ENCODE measurements at places on chromosomes 5 and 9.

GRCh38 chr5:44708602-44709001 is 100.1 kb upstream of the MRPS30 start:
- DNase-seq: no peak

- DNase-seq: no peak
These were observed 48.8 kb upstream of the PLPP1 start for GRCh38 chr5:55583578-55583977.

DNA sequence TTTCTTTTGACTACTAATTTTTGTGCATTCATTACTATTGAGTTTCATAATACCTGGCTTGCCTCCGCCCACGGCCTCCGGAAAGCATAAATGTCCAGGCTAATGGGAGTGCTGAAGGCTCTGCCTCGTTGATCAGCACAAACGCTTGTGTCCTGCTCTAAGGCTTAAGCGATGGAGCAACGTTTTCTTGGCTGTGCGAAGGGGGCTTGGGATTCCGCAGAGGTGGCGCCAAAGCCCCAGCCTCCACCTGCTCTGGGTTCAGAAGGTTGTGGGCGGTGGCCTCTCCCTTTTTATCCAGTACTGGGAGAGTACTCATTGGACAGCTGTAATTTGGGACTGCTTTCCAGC is 19.7 kb downstream of the ANXA2R start:
- DNase-seq: no peak

DNA sequence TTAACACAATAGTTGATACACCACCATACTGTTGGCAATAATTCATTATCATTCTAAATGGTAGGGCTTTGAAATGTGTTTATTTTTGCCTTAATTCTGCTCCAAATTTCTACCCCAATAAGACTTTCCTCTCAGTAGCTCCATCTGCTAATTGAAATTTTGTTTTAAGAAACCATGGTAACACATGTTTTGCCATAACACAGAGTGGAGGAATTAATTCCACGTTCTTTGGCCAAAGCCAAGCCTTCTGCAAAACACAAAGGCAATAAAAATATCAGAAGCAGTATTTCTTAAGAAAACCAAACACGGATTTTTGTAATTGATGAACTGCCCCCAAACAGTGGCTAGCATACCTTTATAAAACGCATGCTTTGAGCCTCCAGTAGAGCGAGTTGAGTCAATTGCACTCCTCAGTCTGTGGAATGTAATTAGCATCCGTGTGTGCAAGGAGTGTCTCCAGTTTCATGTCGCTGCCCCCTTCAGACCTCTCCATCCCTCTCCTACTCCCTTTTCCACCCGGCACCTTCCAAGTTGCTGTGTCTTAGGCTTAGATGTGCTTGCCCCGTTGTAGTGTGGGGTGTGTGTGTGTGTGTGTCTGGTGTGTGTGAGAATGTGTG is 58.2 kb upstream of the CKS2 start:
- DNase-seq: no peak

DNA sequence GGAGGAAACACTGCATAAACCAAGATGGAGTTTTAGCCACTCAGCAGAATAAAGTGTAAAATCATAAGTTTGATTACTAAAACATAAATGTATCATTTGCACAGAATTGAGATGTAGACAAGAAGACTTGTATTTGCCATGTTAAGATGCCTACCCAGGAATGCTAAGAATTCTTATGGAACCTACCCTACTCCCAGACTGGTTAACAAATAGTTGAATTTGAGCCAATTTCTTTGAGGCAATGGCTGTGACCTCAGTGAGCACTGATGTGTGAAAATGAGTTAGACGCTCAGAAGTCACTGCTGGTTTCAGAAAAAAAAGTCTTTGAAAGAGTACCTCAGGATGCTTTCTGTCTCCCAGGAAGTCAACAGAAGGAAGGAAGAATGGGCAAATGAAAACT is 95.6 kb downstream of the ESM1 start:
- no peak for DNase-seq

GRCh38 chr5:180718810-180719453 is 20.9 kb downstream of the OR2Y1 start:
- DNase-seq: peak; percentile 31

DNA sequence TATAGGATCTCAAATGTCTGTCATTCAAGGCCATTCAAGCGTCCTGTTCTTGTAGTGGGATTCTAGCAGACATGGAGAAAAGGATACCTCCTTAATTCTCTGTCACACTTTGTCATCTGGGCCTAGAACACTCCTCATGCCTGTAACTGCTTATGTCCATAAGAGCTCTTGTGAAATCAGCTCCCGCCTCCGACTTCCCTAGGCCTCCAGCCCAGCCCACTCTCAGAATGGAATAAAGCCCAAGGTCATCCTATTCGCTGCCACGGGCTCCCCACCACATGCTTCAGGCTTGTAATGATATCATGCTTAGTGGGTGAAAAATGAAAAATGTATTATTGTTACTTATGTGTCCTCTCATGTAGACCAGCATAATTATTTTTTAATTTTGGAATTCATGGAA is 632.5 kb downstream of the ISL1 start:
- DNase-seq: no peak

DNA sequence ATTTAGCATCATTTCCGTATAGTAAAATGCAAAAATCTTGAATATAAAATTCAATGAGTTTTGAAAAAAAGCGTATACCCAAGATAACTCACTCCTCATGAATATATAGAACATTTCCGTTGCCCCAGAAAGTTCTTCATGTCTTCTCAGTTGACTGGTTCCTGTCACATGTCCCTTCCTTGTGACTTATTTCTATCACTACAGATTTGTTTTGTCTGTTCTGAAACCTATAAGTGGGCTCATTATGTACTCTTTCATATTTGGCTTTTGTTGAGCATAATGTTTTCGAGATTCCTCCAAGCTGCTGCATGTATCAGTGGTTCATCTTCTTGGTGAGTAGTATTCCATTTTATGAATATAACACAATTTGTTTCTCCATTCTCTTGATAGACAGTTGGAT is 11.0 kb upstream of the HACD4 start:
- no peak for DNase-seq

DNA sequence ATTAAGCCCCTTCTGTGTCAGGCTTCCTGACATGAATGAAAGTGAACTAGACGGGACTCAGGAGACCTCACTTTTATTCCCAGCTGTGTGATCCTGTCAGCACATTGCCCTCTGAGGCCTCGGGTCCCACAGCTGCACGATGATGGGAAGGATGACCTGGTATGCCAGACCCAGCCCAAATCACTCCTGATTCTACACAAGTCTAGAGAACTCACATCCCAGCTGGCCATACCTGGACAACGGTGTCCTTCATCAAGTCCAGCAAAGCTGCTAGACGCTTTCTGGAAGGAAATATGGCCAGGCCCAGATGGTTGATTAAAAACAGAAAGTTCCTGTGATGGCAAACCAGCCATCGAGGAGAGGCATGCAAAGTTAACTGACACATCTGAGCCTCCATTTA is 118.0 kb upstream of the FSTL4 start:
- DNase-seq: no peak

DNA sequence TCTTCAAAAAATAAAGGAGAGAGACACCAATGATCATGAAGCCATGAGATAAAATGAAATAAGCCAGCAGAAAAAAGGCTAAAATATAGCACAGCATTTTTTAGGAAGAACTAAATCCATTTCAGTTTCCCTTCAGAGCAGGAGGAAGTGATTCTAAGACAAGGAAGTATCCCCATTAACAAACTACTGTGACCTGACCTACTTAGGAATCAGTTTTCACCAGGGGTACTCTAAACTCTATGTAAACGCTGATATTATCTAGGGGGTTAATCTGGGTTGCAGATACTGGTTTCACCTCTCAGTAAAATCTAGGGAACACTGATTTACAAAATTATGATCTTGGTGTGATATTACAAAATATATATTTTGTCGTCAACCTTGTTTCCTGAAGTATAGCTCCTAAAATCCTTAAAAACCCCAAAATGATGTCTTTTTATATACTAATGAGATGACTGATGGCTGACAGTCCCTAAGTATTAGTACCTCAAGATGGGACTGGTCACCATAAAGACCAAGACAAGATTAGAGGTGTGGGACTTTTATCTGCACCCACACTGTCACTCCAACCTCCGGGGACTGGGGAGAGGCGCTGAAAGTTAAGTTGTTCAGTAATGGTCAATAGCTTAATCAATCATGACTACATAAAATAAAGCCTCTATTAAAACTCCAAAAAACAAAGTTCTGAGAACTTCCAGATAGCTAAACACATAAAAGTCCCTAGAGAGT is 2.9 kb upstream of the FNBP1 start:
- no peak for DNase-seq

GRCh38 chr5:35685161-35685560 is 67.5 kb downstream of the SPEF2 start:
- no peak for DNase-seq

DNA sequence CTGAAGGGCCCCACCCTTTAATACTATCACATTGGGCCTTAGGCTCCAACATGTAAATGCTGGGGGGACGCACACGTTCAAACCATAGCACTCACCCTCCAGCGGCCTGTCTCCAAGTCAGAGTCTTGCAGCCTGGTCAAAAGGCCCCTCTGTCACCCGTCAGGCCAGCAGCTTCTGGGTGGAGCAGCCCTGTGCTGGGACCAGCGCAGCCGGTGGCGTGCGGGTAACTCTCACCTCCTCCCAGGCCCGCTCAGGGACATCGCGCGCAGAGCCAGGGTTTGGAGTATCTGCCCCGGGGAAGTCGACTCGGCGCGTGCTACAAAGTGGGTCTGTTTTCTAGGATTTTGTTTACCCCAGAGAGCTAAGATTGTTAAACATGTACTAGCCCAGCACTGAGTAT is 93.0 kb upstream of the COL5A1 start:
- no peak for DNase-seq

- DNase-seq: no peak
These were observed 1.3 kb upstream of the HABP4 start for GRCh38 chr9:96448546-96449170.

GRCh38 chr9:79107911-79108676 is 463.7 kb upstream of the TLE4 start:
- no peak for DNase-seq

- DNase-seq: no peak
These were observed 340.3 kb upstream of the CD180 start for GRCh38 chr5:67536866-67537265.

GRCh38 chr5:139265001-139265400 is 28.5 kb upstream of the MATR3 start:
- no peak for DNase-seq

DNA sequence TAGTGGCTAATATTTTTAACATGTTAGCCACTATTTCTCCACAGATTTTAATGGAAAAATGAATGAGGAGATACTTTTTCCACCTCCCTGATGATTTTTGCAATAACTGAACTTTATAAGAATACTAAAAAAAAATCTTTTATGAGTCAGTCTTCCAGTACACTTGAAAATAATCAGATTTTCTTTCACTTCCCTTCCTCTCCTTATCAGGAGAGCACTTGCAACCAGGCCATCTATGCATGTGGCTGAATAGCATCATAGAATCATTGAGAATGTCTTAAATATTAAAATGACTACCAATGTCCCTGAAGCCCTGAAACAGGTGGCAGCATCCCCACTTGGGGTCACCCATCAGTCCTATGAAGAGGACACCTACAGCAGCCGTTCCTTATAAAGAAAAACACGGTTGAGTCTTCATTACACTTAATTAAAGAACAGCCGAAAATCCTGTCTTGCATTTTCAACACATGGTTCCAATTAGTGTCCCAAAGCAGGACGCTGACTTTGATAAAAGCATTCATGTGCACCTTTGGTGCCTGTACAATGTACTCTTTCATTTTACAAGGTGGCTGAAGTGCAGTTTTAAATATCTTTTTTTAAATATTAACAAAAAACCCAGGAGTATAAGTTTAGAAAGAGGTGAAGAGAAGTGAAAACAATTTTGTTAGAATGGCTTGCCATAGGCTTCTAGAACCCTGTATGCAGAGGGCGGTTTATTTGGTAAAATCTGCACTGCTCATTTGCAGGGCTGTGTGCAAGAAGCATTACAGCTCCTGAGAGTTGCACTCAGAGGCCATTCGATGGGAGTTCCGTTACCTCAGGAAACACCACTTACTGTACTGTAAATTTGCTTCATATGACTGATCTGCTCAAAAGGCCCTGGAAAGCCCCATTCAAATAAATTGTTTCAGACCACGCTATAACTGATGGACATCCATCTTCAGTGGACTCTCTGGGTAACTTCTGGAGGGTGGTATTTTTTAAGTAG is 106.9 kb upstream of the VCAN start:
- peak; percentile 7 for DNase-seq

- DNase-seq: no peak
These were observed 1192.0 kb downstream of the CDH12 start for GRCh38 chr5:21661184-21661583.

DNA sequence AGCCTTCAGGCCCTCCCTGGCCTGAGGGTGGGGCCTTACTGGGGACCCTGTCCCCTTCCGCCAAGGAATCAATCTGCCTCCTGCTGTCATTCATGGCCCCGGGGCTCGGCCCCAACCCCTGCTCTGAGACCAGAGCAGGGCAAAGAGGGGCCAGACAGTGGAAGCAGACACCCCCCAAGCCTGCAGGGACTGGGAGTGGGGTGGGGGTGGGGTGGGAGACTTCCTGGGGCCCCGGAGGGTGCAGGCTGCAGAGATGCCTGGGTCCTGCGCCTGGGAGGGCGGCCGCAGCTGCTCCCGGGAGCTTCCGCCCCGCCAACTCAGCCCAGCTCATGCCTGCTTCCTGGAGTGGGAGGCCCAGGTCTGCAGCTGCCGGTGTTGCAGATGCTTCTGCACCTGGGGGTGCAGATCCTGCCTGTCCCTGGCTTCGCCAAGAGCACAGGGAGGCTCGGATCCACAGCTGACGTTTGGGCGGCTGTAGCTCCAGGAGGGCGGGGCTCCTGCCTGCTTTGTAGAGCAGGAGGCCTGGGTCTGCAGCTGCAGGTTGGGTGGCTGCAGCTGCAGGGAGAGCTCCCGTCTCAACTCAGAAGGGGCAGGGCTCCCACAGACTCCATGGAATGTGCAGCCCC is 6.2 kb downstream of the KIF4B start:
- no peak for DNase-seq

GRCh38 chr5:126002222-126002897 is 420.8 kb upstream of the GRAMD2B start:
- no peak for DNase-seq

GRCh38 chr9:128787659-128788058 is 606 bp downstream of the TBC1D13 start:
- no peak for DNase-seq

- DNase-seq: no peak
These were observed 10.7 kb downstream of the OGN start for GRCh38 chr9:92393686-92394085.

DNA sequence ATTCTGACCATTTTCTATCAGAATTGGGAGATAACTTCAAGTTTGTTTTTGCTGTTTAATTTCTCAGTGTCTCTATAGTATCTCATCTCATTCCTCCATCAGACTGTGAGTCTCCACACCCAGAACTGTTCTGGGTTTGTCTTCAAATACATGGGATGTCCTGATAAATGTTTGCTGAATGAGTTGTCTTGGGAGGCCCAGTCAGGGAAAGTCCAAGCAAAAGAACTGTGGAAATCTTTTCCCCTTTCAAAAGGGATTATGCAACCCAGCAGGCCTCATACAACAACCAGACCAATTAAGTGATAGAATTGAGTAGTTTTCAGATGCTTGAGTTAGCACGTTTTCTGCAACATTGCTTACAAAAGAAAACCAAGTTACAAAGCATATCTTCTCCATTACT is 324.4 kb downstream of the BRINP1 start:
- DNase-seq: no peak

GRCh38 chr5:56088431-56088949 is 93.7 kb upstream of the IL6ST start:
- no peak for DNase-seq

Data from GM13977 (cell line).